GM13977 (cell line): ENCODE measurements at places on chromosomes 6 and 20.

DNA sequence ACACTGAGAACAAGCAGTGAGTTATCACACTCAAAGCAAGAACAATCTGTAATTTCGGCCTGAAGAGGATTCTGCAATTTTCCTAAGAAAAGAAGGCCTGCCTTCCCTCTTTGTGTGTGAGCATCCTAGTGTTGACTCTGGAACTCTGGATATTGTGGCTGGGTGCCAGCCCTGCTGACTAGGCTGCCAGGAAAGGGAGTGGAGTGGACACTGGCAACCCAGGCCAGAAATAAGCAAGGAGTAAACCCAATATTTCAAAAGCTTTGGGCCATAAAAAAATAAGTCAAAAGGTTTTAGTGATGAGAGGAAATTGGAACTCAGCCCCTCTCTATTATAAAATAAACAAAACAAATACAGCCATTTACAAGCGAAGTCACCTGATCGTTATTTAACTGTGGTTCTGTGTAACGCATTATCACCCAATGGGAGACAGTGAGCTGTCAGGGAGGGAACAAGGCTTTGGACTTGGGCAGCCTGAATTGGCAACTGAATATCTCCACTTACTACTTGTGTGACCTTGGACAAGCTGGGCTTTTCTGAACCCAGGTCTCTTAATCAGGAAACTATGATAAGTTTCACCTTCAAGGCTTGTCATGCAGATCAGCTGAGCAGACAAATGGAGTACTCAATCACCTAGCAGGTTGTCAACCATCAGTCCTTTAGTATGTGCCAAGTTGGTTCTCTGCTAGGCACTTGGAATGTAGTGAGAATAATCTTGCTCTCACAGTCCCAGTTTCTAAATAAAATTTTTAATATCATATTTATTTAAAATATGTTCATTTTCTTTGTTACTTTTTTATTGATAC, 196.2 kb downstream of the PAX1 start:
- DNase-seq, result no peak

- peak; percentile 76 for DNase-seq
Observed at GRCh38 chr6:1624058-1624850, 14.5 kb downstream of the FOXC1 start.

DNA sequence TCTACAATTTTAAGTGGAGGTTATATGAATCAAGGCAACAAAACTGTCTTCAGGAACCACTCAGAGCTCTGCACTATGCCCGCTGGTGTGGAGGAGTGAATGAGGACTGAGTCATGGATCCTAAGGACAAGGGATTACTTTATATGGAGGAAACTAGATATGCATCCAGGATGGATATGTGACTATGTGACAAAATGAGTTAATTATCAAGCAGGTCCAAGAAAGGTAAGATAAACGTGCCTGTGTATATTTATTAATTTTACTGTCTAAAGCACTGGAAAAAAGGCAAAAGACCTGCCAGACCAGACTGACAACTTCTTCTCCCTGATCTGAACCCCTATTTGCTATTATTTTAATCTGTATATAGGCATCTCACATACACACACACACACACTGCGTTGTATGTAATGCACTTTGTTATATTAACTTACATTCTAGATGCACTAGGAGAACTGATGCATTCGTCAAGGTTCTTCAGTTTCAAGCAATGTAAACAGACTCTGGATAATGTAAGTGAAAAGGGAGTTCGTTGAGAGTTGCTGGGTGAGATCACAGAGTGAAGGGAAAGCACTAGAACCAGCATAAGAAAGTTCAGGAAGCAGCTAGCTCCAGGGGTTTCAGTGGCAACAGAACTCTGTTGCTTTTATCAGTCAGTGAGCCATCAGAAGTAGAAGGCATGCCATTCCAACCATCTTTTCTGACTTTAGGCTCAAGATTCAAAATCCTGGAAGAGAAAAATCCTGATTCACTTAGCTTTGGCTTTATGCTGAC, 26.4 kb upstream of the ADGRG6 start:
- DNase-seq, result no peak

DNA sequence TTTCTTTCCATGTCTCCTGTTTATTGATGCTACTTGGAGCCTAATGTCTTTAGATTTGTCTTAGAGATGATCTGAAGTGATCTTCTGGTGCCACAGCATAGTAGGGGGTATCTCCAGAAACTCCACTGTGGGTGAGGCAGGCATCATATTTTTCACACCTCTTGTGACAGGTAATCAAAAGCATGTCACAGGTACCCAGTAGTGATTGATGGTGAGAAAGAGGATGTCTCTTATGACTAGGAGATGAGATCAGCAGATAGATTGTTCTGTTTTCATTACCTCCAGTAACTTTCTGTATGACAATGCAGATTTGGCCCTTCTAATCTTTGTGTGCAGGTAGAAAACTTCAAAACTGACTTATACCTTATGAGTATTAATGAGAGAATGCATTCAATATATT, 13.5 kb downstream of the NCOA7 start:
- peak; percentile 30 for DNase-seq

DNA sequence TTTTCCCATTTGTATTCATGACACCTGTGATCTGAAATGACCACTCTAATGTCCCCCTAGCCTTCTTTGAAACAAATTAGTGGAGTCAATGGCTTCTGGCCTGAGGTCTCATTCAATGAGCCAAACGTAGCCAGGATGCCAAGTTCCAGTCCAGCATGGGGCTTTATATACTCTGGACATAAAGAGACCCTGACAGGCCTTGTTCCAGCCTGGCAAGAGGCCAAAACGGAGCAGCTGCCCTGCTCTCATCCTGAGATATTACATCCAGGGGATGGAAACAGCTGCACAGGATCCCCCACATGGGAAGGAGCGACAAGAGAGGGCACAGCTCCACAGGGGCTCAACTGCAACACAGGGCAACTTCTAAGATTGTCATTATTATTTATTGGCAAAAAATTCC, 437.8 kb downstream of the CDH26 start:
- no peak for DNase-seq

GRCh38 chr6:30970946-30971345, 12.6 kb upstream of the MUC21 start:
- no peak for DNase-seq

- no peak for DNase-seq
Observed at GRCh38 chr6:69265706-69266105, 531.1 kb downstream of the LMBRD1 start.

GRCh38 chr6:139763468-139764210, 389.2 kb upstream of the CITED2 start:
- no peak for DNase-seq

DNA sequence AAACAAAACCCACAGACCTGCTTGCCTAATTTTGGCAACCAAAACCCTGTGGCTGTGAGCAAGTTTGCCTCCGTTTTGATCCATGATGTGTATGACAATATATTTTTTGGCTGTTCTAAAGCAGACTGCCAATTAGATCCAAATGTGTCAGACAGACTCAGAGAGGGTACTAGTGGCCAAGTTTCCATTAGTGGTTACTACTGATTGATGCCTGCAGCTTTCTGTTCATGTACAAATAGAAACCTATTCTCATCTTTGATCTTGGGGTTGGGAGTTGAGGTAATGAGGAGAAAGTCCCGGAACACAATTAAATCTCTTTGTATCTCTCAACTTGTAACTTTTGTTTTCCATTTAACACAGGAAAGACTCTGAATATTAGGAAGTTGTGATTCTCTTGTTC, 100.9 kb downstream of the RNF144B start:
- no peak for DNase-seq

GRCh38 chr20:44324343-44324742, 12.5 kb upstream of the R3HDML start:
- DNase-seq, result no peak
